ENCODE measurements at places on chromosomes 16 and 17.

GRCh38 chr16:13032911-13033310, 131.5 kb downstream of the SHISA9 start:
- no peak for DNase-seq

GRCh38 chr17:64024781-64025731, 4.6 kb upstream of the ICAM2 start:
- no peak for DNase-seq

DNA sequence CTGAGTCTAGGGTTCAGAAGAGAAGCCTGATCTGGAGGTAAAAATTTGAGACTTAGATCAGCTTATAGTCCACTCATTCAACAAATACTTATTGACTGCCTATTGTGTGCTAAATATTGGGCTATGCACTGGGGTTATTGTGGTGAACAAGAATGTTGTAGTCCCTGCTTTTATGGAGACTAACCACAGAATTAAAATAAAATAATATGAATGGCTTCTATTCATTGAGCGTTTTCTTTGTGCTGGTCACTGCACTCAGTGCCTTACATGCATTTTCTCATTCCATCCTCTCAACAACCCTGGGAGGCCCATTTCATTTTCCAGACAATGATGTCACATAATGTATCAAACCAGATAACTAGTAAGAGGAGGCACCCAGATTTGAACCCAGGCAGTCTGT, 4.8 kb downstream of the NEK8 start:
- no peak for DNase-seq

DNA sequence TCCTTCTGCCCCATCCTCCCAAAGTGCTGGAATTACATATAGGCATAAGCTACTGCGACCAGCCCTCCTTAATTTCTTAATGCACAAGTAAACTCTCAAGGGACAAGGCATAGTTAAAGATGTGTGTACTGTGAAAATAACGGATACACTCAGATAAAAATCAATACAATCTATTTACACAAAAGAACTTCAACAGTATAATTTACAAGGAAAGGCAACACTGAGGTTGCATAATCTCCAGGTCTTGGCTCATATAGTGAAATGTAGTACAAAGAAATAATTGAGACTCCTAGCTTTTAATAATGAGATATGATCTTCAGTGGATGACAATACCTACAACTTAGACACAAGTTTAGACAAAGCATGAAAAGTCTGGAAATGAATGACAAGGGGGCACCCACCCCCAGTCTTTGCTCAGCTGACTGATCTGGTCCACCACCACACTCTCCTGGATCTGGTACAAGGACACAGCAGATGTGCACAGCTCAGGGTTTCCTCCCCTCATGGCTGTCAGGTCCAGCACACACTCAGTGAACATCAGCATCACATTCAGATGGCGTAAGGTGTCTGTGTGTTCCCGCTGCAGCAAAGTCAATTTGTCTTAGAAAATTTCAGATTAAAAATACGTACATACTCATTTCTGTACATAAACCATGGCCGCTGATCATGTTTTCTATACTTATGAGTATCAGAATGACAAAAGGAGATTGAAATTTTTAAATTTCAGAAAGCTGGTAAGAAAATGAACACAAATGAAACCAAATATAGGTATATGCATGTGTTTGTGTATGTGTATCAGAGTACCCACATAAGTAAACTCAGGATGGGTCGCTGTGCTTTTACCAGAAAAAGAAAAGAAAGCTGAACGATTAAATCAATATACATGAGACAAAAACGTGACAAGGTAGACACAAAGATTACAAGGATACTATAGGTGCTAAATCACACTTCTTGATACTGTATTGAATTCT, 33.7 kb upstream of the ALDH3A1 start:
- DNase-seq: no peak

DNA sequence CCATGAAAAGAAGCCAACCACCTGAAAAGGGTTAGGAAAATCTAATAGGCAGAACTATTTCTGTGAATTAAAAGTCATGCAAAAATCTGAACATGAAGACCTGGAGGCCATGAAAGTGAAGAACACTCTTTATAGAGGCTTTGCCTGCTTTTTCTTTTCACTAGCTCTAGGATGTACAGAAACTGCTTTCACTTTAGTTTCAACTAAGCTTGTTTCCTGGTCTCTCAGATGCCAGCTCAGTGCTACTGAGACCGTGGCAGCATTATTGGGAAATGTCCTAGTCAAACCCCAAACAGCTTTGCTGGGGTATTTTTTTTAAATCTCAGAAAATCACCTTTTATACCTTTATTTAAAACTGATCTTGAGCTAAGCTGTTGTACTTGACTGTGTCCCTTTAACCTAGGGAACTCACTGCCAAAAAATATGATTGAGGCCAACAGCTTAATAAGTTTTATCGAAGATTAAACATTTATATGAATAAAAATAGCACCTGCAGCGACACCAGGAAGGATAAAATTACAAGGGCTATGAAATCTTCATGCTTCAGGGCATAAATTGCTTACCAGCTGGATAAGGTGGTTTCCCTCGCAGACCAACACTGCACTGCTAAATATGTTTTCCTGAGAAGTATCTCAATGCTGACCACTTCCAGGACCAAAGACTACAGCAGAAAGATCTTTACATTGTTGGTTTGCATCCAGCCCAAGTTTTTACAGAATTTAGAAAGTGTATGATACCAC, 621.8 kb upstream of the ZFHX3 start:
- no peak for DNase-seq

- no peak for DNase-seq
Observed at GRCh38 chr16:57184887-57185445, 873 bp downstream of the PSME3IP1 start.

DNA sequence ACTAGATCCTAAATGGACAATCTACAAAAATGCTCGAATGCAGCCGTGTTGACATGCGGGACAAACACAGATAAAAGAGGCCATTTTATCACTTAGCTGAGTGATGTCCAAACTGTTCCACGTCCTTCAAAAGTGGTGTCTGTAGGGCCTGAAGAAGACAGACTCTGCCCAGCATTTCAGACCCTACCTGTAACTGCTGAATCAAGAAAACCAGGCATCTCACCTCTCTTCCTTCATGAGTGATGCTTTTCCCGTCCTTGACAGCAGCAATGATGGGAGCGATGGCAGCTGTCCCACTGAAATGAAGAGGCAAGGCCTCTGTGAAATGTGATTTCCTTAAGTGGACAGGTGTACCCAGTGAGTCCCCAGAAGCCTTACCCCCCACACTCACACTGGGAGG, 12.3 kb downstream of the ELAC2 start:
- no peak for DNase-seq

DNA sequence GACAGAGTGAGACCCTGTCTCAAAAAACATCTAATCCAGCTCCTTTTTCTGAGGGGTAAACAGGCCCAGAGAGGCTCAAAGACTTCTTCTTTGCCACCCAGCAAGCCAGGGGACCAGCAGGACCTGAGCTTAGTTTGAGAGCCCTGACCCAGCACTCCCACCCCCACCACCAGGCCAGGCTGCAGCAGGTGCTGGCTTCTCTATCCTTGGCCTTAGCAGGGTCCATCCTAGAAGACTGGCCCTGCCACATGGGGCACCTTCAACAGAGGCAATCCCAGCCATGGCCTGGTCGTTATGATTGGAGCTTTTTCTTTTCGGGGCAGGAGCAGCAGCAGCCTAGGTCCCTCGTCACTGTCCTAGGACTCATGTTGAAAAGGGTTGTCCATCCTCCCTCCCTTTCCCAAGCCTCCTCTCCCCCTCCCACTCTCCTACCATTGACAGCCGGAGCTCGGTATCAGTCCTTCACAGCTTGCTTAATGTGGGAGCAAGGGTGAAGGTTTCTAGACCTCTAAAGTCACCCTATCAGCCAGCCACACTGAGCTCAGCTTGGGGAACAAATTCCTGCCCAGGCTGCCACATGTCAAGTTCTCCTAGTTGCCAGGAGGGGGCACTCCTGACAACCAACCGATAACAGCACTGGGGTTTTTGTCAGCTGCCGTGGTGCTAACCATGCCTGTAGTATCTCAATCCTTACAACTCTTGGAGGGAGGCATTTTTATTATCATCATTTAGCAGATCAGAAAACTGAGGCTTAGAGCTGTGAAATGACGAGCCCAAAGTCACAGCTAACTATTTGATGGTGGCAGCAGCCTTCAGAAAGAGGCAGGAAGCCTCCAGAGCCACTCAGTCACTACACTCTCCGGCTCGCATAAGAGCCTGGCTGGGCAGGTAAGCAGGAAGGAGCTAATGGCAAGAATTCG, 11.2 kb downstream of the MRPL27 start:
- no peak for DNase-seq

DNA sequence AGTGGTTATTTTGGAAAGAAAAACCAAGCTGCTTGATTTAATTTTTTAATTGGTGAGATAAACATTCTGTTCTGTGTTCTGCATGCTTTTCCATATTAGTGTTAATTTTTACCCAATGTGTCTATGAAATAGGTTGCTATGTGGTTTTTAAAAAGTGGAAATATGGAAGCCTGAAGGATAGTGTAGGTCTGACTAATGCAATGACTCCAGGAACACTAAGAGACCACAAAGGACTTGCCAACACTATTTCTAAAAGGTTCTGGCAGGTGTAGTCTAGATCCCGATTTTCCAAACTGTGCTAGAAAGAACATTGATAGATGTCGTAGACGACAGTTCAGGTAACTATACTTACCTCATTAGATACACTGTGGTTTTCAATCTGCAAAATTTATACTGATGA, 877.4 kb upstream of the GOT2 start:
- no peak for DNase-seq

DNA sequence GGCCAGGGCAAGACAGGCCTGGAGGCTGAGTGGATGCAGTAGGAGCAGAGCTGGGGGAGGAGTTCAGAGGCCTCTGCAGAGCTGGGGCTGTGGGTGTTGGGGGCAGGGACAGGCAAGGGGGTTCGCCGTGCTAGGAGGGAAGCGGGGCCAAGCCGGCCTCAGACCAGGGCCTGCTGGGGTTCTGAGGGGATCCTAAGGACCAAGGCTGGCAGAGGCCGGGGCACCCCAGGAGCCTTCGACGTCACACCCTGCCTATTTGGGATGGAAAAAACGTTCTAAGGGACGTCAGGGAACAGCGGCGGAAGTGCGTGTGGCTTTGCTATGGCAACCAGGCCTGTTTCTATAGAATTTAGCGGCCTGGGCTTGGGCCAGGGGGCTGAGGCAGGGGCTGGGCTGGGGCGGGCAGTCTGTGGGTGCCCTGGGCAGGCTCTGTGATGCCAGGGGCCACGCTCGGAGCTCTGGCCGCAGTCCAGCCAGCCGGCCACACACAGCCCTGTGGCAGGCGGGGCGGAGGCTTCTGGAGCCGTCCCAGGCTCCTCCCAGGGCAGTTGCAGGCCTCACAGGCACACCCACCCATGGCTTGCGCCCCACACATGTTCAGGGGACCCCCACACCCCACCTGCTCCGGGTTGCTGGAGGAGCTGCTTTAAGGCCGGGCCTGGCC, 3.7 kb downstream of the TRAF7 start:
- no peak for DNase-seq

- no peak for DNase-seq
Observed at GRCh38 chr17:2978116-2978515, 85.3 kb downstream of the OR1D5 start.

GRCh38 chr16:53832896-53833544, 129.1 kb downstream of the FTO start:
- DNase-seq: no peak

DNA sequence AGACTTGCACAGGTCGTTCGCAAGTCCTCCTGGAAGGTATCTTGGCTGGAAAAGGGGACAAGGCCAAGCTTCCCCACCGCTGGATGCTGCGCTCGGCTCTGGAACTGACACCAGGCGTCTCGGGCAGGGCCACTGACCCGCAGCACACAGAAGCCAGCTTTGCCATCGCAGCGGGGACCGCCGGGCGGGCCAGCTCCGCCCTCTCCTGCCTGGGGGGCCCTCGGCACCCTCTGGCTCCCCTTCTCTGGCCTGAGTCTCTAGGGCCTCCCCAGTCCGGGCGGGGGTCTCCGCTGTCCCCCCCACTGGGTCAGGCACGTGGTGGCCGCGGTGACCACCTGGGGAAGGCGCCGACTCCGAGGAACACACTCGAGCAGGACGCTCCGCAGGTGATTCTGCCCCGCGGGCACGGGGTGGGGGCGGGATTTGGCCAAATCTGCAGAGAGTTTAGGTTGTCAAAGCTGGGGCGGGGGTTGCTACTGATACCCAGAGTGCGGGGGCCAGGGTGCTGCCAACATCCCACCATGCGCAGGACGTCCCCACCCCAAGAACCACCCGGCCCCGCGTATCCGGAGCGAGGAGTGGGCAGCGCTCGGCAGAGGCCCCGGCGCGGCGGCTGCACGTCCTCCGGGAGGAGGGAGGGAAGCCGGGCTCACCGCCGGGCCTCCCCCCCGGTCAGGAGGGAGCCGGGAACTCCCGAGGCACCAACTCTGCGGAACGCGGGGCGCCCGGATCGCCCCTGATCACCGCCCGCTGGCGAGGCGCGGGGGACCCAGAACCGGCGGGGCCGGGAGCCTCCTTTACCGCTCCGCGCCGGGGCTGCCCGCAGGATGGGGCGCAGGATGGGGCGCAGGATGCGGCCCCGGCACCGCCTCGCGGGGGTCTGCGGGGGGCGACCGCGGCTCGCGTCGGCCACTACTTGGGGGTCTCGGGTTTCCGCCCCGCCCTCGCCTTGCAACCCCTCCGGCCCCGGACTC, 744 bp upstream of the METRNL start:
- DNase-seq: no peak

GRCh38 chr16:79751471-79752184, 151.1 kb upstream of the MAF start:
- no peak for DNase-seq

GRCh38 chr17:29714146-29714545, 91.4 kb upstream of the CORO6 start:
- DNase-seq: no peak

GRCh38 chr16:56945847-56946527, 14.0 kb downstream of the HERPUD1 start:
- DNase-seq: no peak

- no peak for DNase-seq
Observed at GRCh38 chr16:23959752-23960072, 123.9 kb downstream of the PRKCB start.

DNA sequence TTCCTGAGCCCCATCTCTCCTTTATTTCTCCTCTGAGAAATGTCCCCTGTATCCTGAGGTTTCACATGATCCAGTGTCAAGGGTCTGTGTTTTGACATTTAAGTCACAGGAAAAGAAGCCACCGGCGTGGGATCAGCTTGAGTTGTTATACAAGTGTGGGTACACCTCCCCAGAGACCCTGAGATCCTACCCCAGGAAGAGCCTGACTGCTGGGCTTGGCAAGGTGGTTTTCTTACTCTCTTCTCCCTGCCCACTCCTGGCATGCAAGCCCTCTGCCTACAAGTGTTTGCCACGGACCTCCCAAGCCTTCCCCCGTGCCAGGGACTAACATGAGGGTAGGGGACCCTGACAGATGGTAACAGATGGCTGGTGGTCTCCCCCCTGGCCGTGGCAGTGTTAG, 2.8 kb upstream of the ARHGAP27 start:
- no peak for DNase-seq

- no peak for DNase-seq
Observed at GRCh38 chr17:81930142-81931125, 2.9 kb upstream of the MAFG start.

DNA sequence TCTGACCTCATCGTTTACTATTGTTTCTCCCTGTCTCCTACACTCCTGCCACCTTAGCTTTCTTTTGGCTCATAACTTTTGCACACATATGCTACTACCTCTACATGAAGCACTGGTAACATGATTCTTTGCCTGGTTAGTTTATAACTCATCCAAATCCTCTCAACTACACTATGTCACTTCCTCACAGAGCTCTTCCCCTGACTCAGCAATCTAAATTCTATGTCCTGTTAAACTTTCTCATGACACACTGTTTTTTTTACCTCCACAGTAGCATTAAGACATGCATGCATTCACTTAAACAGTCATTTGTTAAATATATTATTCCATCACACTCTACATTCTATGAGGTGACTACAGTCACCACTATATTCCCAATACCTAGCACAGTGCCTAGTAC, 19.7 kb downstream of the APPBP2 start:
- no peak for DNase-seq

GRCh38 chr16:55685973-55686372, 30.2 kb downstream of the SLC6A2 start:
- DNase-seq: no peak

Data from iPS DF 19.7 (cell line).